ENCODE measurements at places on chromosomes 12 and 14. TPM values are rescaled to one million over a fixed set of nuclear protein-coding genes. Genes with fewer than 3 reads are reported as not detected.

GRCh38 chr12:54002915-54003389 lies 3.0 kb downstream of the HOXC9 start:
- DNase-seq = no peak

Gene KLHL33
- total RNA-seq = 0.09 TPM

DNA sequence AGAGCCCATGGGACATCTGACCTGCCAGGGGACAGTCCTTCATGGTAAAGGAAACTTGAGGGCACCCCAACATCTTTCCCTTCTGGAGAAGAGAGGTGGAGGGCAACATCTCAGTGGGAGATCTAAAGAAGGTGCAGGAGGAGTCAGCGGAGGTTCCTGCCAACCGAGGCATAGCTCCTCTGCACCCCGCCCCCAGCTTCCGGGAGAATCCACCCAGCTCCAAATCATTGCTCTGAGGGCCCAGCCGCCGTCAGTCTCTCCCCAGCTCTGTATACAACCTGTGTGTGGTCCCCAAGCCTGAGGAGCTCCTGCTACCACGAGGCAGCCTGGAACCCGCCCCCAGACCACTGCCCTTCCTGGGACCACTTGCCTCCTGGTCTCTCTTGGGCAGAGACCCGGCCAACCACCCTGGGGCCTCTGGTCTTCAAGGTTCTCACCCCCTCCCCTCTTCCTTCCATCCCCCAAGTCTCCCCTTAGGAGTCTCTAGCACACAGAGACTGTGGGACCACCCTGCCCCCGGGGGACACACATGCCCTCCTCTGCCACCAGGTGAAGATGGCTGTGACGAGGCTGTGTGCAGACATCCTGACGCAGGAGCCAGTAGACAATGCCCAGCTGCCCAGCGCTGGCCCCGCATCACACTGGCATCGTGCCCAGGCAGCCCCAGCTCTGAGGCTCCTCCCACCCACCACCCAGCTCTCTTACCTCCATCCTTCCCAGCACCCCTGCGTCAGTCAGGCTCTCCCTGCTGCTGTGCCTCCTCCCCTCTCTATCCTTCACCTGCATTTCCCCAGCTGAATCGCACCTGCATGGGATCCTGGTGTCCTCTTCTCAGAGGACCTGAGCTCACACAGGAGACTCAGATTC lies 13.0 kb upstream of the NUDT14 start:
- no peak for DNase-seq

Gene SETD3
- 42.3 TPM for total RNA-seq

DNA sequence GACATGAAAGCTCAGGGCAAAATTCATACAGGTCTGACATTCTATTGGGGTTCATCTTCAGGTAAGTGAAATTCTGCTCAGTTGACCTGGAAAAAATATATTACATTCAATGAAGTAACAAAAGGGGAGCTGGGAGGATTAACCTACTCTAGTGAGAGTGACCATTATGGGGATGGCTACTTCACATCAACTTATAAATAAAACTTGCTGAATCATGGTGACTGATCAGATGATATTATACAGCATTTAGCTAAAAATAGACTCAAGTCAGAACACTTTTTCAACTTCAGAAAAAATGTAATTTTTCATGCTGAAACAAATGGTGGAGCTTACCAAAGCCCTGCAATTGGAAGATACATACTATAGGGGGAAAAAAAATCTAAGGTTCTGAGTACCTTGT lies 800.2 kb downstream of the FSCB start:
- DNase-seq = no peak

DNA sequence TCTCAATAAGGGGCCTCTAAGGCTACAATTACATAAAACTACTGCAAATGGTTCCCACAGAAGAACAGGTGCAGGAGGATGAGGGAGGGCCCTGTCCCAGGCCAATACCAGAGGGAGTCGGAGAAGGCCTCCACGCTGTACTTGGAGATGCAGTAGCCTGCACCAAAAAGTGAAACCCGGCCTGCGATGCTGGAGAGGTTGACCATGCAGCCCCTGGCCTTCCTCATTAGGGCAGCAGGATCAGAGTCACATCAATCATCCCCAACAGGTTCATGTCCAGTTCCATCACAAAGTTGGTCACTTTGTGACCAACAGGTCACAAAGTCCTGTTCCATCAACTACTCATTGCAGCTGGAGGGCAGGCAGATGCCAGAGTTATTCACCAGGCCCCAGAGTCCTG lies 23.0 kb downstream of the ZBTB39 start:
- no peak for DNase-seq

GRCh38 chr14:59695198-59695597 lies 118.6 kb upstream of the CCDC175 start:
- no peak for DNase-seq

DNA sequence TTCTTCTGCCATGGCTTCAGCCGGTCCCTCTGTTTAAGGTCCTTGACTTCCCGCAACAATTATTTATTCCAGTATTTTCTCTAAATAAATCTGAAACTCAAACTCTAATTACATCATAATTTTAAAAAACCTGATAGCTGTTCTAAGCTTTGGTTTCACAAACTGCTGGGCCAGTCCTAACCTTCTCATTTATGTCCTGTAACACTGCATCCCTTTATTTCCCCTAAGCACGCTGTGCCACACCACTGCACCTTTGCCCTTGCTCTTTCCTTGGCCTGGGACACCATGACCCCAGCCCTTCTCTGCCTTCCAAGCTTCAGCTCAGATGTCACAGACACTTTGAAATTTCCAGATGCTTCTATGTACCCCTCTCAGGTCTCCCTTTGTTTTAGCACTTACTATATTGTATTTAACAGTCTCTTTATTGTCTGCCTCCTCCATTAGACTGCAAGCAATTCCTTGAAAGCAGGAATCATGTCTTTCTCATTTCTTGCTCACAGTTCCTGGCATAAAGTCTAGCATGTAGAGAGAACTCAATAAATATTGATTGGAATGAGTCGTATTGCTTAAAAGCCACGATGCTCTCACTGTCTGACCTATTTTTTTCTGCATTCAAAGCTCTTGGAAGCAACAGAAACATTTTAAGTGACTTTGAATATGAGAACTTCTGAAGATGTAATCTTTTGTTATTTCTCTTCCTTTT lies 111.1 kb downstream of the ERGIC2 start:
- no peak for DNase-seq

Gene PLCZ1
- not detected for total RNA-seq

DNA sequence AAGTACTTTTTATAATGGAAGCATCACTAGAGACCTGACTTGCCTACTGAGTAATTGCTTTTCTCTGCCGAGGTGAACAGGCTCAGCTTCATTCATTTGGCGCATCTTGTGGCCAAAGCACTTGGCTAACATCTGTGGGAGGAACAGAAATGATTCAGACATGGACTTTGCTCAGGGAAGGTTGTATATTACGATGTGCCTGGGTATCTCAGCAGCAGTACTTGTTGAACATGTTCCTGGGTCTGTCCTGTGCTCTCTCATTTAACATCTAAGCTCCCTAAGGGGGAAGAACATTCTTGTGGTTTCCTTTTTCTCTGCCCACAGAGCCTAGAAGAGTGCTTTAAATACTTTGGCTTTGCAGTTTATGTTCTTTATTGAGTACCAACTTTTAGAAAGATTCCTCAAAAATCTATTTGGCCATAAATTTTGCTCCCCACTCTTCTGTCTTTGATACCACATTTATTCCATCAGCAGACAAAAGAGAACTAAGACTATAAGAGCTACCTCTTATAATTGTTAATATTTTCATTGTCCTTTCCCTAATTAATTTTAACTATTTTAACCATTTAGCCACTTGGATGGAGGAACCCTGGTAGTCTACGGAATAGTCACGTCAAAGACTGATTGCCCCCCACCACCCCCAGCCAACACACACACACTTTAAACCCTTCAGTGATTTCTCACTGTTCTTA lies 101.2 kb upstream of the EGLN3 start:
- DNase-seq = no peak

GRCh38 chr14:97718886-97719442 lies 921.8 kb downstream of the VRK1 start:
- no peak for DNase-seq

Gene C14orf180
- not detected for total RNA-seq

Gene HRK
- total RNA-seq = not detected

Gene EXOC3L4
- not detected for total RNA-seq

Data from activated naive CD4-positive, alpha-beta T cell treated with anti-CD3 and anti-CD28 coated beads, Interleukin-2, amount 50 U/mL, for 72 hours (primary cell).